ENCODE measurements at places on chromosomes 3 and 15.

DNA sequence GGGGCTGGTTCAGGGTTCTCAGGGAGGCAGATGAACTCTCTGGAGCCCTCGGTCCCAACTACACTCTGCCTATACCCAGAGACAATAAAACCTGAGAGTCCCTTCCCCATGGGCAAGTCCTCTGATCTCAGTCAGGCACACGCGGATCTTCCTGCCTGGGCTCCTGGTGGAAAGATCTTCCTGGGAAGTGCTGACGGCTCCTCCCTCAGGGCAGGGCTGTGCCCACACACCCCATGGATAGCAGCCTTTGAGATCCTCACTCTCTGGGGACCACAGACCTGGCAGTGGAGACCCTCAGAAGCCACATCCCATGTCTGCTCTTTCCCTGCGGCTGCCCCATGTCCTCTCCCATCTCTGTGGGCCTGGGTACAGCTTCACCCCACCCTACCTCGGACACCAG, 10.4 kb downstream of the SH2D7 start:
- no peak for DNase-seq

DNA sequence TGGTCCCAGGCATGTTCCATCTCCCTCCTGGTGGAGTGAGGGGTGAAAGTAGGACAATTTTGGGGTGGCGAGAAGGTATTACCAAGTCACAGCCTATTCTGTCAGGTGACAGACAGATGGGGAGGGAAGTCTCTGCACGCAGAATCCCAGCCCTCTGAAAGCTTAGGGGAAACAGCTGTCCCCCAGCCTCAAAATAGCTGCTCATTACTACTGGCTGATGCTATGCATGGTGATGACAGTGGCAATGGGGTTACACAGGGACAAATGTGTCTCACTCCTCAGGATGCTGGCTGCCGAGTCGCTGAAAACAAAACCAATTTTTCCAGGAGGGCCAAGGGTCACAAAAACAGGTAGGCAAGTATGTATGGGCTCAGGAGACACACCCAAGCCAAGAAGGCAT, 68.8 kb upstream of the OXTR start:
- no peak for DNase-seq

GRCh38 chr3:118526758-118527513, 507.7 kb downstream of the IGSF11 start:
- DNase-seq = no peak

DNA sequence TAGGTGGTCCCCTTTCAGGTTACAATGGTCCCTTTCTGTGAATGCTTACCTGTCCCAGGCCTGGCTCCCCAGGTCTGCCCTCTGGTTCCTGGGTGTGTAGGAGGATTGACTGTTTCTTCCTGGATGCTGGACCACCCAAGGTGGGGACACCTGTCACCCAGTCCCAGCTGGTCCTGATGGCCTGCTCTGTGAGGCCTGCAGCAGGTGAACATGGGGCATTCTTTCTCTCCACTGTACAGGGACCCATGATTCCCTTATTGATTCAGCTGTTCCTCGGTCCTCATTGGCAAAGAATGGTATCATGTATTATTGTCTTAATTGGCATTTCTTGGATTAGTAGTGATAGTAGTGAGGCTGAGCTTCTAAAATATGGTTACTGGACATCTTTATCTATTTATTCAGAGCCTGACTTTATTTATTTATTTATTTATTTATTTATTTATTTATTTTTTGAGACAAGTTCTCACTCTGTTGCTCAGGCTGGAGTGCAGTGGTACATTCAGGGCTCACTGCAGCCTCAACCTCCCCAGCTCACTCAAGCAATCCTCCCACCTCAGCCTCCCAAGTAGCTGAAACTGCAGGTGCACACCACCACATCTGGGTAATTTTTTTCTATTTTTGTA, 8.8 kb upstream of the DNAJA4 start:
- DNase-seq = no peak

DNA sequence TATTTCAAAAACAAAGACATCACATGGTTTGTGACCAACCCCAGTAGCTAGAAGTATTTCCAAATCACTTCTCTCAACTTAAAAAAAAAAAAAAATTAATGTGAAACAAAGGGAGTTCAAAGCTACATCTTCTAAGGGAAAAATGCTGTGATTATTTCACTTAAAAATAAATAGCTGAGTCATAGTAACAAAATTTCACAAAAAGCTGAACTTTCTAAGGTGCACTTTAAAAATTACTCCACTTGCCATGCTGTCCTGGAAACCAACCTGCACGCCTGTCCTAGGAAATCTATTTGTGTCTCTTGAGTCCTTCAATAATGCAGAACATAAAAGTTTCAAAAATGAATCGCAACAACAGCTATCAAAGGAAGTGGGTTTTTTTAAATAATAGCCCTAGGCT, 1.8 kb downstream of the ACAP2 start:
- no peak for DNase-seq

- DNase-seq = no peak
Measured at GRCh38 chr3:189898559-189899153, 222.0 kb downstream of the P3H2 start.

GRCh38 chr15:66394915-66395314, 8.2 kb downstream of the MAP2K1 start:
- DNase-seq = no peak

DNA sequence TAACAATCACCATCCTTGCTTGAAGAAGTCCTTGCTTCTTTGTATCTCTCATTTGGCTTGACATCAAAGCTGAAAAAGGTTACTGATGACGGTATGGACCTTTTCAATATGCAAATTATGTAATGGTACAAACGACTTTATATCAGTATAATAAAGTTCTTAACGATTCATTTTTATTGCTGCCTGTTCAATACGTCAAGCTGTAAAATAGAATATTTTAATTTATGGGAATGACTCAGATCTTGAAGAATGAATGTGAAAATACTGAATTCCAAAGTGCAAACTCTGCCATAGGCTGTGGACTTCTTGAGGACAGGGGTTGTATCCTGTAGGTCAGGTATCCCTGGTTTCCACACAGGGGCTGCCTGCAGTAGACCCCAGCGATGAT, 156.2 kb downstream of the PLCL2 start:
- no peak for DNase-seq

- no peak for DNase-seq
Measured at GRCh38 chr3:124976383-124976782, 41.8 kb upstream of the MUC13 start.

DNA sequence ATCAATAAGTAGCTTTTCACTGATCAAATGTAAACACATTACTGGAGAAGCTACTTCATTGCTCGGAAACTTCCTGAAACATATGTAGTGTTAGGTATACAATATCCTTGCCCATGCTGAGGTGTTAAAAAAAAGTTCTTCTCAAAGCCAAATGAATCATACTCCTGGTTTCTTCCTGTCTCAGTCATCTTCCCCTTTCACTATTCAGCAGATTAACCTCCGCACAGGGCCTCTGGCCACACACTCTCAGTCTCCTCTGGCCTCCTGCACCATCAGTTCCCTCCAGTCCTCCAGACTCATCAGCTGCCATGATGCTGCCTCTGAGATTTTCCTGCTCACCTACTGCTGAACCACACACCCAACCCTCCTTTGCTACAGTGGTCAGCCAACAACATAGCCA, 70.5 kb upstream of the BOC start:
- DNase-seq = no peak

- no peak for DNase-seq
Measured at GRCh38 chr3:47533996-47534454, 20.5 kb upstream of the ELP6 start.

GRCh38 chr3:192827208-192827607, 90.4 kb downstream of the MB21D2 start:
- DNase-seq = no peak

DNA sequence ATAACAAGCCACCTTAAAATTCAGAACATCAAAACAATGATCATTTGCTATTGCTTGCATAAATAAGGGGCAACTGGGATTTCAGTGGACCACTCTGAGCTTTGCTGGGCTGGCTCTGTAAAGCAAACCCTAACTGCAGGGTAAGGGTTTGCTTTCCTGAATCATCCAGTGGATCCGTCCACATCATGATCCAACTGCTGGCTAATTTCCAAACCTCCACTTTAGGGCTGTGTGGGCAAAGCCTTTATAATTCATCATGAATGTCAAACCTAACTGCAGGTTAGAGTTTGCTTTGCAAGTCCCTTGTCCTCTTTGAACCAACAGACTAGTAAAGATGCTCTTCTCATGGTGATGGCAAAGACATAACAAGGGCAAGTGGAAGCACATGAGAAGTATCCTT, 76.1 kb downstream of the SYNPR start:
- no peak for DNase-seq

GRCh38 chr3:84567796-84568195, 391.0 kb upstream of the CADM2 start:
- no peak for DNase-seq

DNA sequence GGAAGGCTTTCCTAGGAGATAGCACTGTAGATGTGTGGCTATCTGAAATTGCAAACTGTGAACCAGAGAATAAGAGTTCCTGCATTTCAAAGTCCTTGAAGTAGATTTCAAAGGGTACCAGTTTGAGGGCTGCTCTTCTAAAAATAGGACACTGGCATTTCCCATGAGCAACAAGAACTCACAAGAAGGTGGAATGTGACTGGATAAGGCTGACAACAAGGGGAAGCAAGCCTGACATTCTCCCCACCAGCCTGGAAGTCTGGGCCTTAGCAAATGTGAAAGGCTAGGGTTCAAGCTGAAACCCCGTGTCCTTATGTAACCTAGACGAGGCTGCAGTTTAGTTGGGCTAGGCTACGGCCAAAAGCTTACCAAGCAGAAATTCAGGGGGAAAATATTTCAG, 18.7 kb upstream of the TJP1 start:
- DNase-seq = no peak

DNA sequence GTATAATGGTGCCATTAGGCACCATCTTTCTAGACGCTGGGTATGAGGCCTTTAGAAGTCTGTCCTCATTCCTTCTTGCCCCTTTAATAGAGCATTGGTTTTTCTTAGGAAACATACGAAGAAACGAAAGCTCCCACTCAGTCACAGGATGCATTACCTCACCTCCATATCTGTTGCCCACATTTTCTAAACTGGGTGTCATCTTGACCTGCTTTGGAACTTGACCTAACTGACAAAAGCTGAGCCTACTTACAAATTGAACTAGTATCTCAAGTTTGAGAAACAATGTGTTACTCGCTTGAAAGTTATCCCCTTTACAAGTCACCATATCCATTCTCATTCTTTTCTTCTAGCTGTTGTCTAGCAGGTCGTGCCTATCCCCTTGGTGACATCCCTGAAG, 102.7 kb downstream of the VPS8 start:
- no peak for DNase-seq

DNA sequence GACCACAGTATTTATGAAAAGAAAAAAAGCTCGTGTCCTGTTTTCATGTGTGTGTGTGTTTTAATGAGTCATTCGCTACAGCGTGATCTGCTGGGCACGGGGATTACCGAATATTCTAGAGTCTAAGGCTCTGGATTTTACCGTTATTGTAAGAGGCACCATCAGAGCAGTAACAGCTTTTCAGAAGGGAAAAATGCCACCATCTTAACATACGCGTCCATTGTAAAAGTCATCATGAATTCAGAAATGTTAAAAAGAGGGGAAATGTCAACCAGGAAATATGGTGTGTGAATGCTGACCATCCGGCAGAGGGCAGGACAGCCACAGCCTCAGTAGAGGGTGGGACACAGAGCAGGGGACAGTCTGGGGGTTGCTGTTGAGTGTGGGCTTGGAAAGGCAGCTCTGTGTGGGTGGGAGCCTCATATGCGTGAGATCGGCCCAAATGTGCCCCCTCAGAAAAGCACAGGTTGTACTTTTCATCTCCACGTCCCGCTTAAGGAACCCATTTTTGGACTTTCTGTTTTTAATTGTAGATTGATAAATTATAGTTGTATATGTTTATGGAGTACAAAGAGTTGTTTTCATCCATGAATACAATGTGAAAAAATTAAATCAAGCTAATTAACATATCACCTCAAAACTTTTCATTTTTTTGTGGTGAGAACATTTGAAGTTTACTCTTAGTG, 69.6 kb downstream of the ASB7 start:
- no peak for DNase-seq

GRCh38 chr3:184590795-184591194, 29.2 kb downstream of the EPHB3 start:
- DNase-seq = no peak

GRCh38 chr3:72490688-72491435, 357.4 kb downstream of the SHQ1 start:
- DNase-seq = no peak

- DNase-seq = no peak
Measured at GRCh38 chr3:113259196-113259595, 47.8 kb downstream of the BOC start.

GRCh38 chr15:73357999-73358665, 10.6 kb downstream of the HCN4 start:
- no peak for DNase-seq

DNA sequence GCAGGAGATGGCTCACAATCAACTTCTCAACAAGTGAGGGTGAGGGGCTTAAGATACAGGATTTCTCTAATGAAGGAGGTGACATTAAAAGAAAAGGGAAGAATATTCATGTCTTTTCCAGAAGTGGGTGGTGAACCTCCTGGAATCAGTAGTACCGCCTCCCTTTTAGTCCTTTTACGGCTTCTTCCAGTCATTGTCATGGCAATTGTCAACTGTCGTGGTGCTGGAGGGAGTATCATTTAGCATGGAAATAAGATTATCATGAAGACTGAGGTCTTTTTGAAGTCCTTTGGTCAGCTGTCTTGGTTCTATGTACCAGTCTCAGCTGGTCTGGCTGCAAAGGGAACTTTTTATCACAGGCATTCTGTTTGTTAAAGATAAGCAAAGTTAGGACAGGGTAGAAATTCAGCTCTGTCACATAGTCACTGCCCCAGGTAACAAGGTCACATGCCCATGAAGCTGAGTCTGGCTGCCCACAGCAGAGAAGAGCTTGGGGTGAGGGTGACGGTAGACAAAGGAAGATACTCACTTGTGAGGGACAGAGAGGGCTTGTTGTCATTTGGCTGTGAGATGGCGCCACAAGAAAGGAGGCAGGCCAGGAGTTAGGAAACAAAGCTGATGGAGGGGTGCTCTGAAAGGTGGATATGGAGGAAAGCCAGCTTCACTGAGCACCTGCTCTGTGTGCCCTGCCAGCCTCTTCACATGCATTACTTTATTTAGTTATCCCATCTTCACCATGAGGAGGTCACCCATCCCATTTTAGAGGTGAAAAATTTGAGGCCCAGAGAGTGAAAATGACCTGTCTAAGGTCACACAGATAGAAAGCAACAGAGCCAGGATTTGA, 228.2 kb upstream of the TRIM42 start:
- DNase-seq = no peak

DNA sequence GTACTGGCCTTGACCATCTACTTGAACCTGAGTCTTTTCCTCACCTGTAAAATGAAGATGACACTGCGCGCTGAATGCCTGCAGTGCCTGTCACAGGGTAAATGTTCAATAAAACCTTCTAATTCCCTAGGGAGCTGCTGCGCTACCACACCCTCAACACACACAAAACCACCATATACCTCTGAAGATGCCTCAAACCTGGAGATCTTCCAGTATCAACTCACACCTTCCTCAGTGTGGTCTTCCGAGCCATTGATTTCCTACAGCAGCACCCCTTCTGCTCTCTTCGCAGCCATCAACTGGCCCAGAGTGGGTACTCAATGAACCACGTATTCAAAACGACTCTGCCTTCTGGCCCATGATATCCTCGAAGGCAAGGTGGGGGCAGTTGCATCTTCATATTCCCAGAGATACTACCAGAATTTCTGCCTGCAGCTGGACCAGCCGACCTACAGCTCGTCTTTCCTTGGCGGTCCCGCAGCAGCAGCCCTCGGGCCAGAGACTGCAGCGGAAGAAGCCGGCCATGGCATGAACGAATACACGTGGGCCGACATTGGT, 695 bp downstream of the RPL32 start:
- DNase-seq = peak; percentile 8

Measured in T-helper 22 cell (primary cell).